ENCODE measurements at places on chromosomes 13 and 19.

GRCh38 chr13:45242070-45242469 lies 41.2 kb upstream of the KCTD4 start:
- DNase-seq, result no peak

GRCh38 chr13:77310579-77311279 lies 16.2 kb downstream of the MYCBP2 start:
- DNase-seq, result no peak

DNA sequence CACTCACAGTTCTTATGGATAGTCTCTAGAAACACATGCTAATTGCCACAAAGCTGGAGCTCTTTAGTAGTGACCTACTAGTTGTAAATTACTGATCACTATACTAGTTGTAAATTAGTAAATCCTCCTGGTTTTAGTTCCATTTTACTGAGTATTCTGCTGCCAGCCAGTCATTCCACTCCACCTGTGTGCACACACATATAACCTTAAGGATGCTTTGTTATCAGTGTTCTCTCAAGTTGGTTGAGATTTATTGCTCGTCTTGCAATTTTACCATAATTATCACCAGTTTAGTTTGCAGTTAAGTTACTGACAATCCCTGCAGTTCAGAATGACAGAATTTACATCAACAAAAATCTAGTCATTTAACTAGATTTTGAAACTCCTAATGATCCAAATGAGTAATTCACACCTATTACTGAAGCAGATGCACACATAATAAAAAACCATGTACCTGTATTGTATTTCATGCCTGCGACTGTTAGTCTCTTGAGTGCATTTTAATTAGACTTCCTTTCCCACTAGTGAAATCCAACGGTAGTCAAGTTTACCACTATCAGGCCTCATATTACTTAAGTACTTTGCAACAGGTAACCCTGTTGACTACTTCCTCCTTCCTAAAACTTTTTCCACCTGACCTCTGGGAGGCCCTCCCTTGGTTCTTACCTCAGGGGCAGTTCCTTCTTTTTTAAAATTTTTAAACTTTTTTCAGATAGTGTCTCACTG lies 7.6 kb downstream of the TPT1 start:
- no peak for DNase-seq

GRCh38 chr13:93307651-93308050 lies 81.0 kb downstream of the GPC6 start:
- DNase-seq, result no peak

GRCh38 chr19:18708452-18709231 lies 25.2 kb downstream of the CRTC1 start:
- no peak for DNase-seq

DNA sequence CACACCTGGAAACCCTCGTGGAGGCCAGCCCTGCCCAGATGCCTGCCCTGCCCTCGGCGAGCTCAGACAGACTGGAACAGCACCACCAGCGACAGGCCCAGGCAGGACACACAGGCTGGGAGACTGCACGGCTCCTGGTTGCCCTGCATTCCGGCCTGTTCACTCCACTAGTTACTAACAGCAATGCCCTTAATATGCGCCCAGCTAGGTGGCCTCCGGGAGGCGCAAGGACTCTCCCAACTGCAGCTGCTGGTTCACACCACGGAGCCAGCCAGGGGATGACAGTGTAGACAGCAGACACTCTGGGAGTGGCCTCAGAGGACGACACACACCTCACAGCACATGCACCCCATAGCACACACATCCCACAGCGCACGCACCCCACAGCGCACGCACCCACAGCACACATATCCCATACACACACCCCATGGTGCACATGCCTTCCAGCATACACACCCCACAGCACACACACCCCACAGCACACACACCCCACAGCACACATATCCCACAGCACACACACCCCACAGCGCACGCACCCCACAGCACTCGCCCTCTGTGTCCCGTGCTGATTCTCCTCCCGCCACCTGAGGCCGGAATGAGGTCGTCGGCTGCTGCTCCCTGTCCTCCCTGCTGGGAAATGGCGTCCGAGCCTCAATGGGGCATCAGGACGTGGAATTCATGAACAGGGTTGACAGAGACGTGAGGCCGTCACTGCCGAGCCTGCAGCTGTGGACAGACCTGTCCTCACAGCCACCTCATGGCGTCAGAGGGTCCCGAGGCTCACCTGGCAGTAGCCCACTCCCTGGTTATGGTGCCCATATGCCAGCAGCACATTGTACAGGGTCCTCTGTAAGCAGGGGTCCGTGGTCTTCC lies 13.6 kb downstream of the GRTP1 start:
- no peak for DNase-seq

DNA sequence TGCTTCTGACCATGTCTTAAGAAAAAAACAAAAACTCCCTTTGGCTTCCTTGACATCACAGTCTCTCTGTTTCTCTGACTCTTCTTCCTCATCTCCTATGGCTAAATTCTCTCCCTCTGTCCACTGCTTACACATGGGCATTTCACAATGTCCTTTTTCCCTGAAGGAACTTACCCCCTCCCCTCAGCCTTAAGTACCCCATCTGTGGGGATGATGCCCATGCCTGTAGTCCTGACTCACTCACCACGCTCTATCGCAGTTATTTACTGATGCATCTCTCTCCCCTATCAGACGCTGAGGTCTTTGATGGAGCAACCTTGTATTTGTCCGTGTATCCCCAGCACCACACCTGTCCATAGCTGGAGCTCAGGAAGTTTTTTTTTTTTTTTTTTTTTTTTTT lies 32.4 kb downstream of the ACTN4 start:
- no peak for DNase-seq

DNA sequence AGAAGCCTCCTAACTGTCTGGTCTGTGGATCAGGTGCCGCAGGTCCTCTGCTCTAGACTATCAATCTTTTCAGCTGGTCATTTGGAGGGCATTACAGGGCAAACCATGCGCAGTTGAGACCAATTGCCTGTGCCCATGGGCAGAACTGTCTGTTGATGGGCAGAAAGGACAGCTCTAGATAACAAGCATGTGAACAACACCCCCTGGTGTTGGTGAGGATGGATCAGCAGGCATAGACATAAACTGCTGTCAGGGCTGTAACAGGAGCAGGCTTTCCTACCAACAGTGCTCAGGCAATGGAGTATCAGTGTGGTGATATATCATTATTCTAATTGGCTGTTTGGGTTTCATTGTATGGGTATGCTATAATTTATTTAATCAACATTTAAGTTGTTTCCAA lies 104.7 kb upstream of the KL start:
- peak; percentile 16 for DNase-seq

DNA sequence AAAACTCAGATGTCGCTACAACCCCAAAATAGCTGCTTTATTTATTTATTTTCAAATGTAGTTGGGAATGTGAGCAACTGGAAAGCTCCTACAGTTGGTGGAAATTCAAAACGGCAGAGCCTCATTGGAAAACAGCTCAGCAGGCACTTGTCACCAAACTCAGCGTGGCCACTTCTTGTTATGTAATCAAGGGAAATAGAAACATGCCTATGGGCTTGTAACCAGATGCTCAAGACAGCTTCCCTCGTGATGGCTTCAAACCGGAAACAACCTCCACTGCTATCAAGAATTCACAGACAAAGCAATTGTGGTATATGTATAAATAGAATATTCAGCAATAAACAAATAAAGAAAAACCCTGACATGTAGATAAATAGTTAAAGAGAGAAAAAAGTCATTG lies 627.8 kb upstream of the SLC10A2 start:
- no peak for DNase-seq

DNA sequence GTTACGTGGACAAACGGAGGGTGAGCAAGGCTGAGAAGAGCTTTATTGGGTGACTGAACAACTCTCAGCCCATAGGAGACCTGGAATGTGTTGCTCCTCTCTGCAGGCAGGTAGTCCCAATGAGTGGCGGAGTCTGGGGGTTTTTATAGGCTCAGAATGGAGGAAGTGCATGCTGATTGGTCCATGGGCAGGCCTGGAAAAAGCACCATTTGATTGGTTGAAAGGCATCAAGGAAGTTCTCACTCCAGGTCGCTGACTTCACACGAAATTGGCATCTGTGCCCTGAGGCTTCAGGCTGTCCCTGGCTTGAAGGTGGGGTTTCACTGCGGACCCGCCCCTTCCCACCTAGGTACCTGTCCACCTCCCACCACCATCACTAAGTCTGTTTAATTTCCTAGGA lies 65.4 kb downstream of the SPATA13 start:
- no peak for DNase-seq

- DNase-seq, result no peak
Measured at GRCh38 chr13:99905224-99905623, 66.3 kb downstream of the ZIC5 start.

- no peak for DNase-seq
Measured at GRCh38 chr13:50691681-50692263, 151.7 kb downstream of the DLEU7 start.

- no peak for DNase-seq
Measured at GRCh38 chr13:63408331-63409189, 1992.9 kb upstream of the PCDH20 start.

GRCh38 chr13:23622985-23623384 lies 52.8 kb downstream of the TNFRSF19 start:
- DNase-seq, result no peak

GRCh38 chr13:32222046-32222676 lies 93.0 kb downstream of the ZAR1L start:
- no peak for DNase-seq

DNA sequence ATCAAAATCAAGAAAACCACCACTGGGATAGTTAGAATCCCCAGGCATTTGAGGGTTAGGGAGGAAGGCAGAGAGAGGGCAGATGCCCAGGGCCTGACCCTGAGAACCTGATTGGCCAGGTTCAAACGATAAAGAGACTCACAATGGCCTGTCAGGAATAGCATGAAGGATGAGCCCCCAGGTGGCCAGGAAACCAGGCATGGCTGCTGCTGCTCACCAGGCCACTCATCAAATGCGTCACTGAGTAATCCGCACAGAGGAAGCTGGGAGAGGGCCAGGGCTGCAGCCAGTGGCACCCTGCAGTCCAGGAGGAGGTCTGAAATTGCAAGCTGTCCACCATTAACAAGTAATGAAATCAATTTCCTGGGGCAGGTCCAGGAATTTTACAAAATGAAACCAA lies 111.3 kb downstream of the KATNAL1 start:
- DNase-seq, result no peak

- no peak for DNase-seq
Measured at GRCh38 chr13:95509521-95510310, 42.8 kb upstream of the CLDN10 start.

DNA sequence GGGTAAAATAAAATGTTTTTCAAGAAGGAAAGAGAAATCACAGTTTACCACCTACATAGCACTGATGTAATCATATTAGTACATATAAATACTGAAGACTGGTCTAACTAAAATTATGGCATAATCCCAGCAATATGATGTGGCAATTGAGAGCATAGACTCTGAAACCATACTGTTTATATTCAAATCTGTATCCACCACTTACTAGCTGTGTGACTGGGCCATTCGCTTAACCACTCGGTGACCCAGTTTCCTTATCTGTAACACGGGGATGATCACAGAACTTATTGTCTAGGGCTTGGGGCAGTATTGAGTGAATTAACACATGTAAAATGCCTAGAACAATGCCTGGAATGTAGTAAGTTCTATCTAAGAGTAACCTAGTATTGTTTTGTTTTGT lies 13.1 kb upstream of the GTF3A start:
- DNase-seq, result no peak

DNA sequence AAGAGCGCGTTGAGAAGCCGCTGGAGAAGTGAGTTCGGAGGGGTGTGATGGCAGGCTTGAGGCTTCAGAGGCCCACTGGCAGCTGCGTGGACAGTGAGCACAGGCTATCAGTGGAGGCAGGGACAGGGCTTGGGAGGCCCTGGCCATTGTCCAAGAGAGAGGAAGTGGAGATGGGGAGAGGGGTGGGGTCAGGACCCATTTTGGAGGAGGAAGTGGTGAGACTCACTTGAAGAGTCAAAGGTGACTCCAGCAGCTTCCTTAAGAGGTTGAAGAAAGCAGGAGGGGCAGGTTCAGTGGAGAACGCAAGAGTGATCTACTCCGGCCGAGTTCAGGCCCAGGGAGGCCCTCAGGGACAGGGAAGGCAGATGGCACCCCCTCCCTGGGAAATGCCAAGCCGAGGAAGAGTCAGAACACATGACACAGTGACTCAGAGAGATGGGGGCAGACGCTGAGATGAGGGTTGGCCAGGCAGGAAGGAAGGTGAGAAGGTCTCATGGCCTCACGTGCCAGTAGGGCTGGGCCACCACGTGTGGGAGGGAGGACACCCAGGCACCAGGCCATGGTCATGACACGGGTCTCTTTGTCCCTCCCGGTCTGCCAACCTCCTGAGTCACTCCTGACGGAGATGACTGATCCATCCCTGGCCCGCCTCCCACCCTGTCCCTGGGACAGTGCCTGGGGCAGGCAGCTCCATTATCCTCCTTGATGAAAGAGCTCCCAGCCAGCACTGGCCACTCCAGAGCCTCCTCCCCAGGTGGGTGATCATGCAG lies 10.1 kb upstream of the CD22 start:
- peak; percentile 14 for DNase-seq

Measured in NCI-H460 (cell line).